RPMI7951 (cell line): ENCODE measurements at places on chromosomes 16 and 17. TPM values are rescaled to one million over a fixed set of nuclear protein-coding genes. Genes with fewer than 3 reads are reported as not detected.
A peak's percentile ranks its signal among the peaks of the same experiment; 100 is the strongest.

The NARF gene
- total RNA-seq = 52.4 and 69.7 TPM in 2 replicates

GRCh38 chr17:3794557-3795389 is 6.2 kb downstream of the ITGAE start:
- peak; percentile 78 for DNase-seq

The MXRA7 gene
- 59.6 and 59.9 TPM in 2 replicates for total RNA-seq

DNA sequence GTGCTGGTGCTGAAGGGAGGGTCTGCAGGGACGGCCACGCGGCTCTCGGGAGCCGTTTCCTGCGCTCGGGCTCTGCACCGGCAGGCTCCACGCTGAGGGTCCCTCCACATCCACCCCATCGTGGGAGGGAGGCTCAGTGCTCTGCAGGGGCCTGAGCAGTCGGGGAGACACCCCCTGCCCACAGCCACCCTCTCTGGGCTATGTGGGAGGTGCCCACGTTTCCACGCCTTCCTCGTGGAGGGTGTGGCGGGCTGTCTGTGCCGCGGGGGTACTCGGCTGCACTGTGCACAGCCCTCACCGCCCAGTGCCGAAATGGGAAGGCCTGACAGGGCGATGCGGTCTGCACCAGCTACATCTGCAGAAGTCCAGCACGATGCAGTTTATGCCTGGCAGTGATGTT is 25.5 kb upstream of the ZNF750 start:
- no peak for DNase-seq

DNA sequence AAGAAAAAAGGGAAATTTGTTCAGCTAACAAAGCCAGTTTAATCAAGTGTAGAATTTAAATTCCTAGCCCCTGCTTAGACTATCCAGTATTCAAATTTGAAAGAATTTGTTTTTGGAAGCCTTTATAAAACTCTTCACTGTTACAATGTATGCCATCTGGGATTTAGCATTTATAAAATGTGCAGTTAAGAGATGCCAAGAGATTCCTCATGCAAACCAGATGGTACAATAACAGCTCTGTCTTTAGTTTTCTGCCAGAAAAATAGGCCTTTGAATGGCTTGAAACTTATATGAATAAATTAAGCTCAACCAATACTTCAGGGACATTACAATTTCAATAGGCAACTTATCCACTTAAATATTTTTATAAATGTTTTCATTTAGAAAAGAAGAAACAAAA is 6.8 kb upstream of the ANKS4B start:
- DNase-seq = peak; percentile 5

The DOC2A gene
- 1.1 TPM in 1 of 2 replicates, not detected in the other for total RNA-seq
